ENCODE measurements at places on chromosomes 7 and 10. TPM values are rescaled to one million over a fixed set of nuclear protein-coding genes. Genes with fewer than 3 reads are reported as not detected.

PWWP2B gene
- total RNA-seq, result 52.1 TPM

MMP21 gene
- total RNA-seq, result not detected

UCMA gene
- not detected for total RNA-seq

PTPN20 gene
- 1.1 TPM for total RNA-seq

TMEM130 gene
- not detected for total RNA-seq
